ENCODE measurements at places on chromosomes 5 and 9.

GRCh38 chr9:105283795-105284194 is 39.3 kb downstream of the SLC44A1 start:
- H3K27me3 ChIP-seq, result no peaks in the 10 kb centered on the region
- no peak for DNase-seq
- H3K4me3 ChIP-seq, result no peak overlapping the region
- H3K27ac ChIP-seq, result no peak overlapping the region

DNA sequence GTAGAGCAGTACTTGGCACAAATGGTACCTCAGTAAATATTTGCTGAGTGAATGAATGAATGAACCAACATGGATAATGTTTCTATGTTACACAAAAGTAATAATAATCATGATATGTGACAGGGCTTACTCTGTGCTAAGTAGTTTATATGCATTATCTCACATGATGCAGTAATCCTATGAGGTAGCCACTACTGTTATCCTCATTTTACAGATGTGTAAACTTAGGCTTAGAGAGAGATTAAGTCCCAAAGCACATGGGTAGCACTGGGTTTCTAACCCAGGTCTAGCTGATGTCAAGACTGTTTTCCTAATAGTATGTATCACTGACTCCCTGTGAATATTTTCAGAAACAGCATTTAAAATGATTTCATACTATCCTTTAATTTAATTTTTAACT is 44.1 kb upstream of the VDAC1 start:
- no peaks in the 10 kb centered on the region for H3K4me1 ChIP-seq
- no peak overlapping the region for H3K4me3 ChIP-seq
- H3K27ac ChIP-seq, result no peak overlapping the region
- H3K27me3 ChIP-seq, result no peaks in the 10 kb centered on the region

DNA sequence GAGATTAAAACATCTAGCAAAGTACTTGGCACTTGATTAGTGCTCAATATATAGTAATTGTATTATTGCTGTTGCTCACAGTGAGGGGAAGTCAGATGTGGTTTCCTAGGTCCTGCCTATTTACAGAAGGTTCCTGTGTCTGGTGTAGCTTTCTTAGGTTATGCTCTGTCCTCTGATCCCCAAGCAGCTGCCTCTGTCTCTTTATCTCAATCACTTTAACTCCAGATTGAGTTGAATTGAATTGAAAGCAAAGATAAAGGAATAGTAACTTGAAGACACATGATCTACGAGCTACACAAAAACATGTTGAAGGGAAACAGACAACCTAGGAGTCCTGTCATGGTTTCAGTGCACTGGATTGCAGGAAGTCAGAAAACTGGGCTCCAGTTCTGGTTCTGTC is 113.9 kb upstream of the ADAMTSL1 start:
- no peak for DNase-seq
- H3K27me3 ChIP-seq, result no peaks in the 10 kb centered on the region
- H3K4me3 ChIP-seq, result no peak overlapping the region
- no peaks in the 10 kb centered on the region for H3K36me3 ChIP-seq

- no peaks in the 10 kb centered on the region for H3K36me3 ChIP-seq
- no peak overlapping the region for H3K27ac ChIP-seq
- H3K4me1 ChIP-seq, result no peaks in the 10 kb centered on the region
- no peak overlapping the region for H3K4me3 ChIP-seq
- no peaks in the 10 kb centered on the region for H3K27me3 ChIP-seq
Observed at GRCh38 chr5:127012916-127013315, 17.4 kb downstream of the MARCHF3 start.

- H3K36me3 ChIP-seq, result no peaks in the 10 kb centered on the region
- no peaks in the 10 kb centered on the region for H3K4me1 ChIP-seq
- H3K27me3 ChIP-seq, result no peaks in the 10 kb centered on the region
- DNase-seq, result peak; percentile 43
Observed at GRCh38 chr5:65305913-65306312, 175.8 kb downstream of the ADAMTS6 start.

DNA sequence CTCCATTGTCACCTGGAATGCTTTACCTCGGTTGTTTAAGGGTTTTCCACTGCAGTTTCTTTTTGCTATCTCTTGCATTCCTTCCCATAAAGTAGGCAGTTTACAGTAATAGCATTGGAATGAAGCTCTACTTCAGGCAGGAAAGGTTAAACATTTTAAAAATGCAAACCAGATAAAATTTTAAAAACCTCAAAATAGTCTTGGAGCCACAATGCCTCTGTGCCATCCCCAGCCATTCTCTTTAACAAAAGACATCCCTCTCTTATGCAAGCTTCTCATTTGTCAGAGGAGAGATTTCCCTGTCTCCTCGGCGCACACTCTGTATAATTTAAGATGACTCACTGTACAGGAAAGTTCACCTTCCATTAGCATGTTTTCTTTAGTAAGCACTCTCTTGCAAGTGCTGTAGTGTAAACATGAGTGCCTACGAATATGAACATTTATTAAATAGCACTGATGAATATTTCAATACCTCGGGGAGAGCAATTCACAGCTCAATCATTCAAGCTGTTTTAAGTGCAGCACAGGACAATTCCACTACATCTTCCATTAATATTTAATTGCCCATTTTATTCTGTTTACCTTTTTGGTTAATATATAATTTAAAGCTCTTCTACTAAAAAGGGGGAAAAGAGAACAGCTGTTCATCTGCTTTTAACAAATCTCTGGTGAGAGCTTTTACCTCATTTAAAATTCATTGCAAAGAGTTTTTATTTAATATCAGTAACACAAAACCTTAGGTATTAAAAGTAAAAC is 343.6 kb downstream of the SPATA31D1 start:
- H3K27me3 ChIP-seq, result no peaks in the 10 kb centered on the region
- H3K4me1 ChIP-seq, result peaks cover 19% of the 10 kb centered on the region
- no peak overlapping the region for H3K4me3 ChIP-seq

DNA sequence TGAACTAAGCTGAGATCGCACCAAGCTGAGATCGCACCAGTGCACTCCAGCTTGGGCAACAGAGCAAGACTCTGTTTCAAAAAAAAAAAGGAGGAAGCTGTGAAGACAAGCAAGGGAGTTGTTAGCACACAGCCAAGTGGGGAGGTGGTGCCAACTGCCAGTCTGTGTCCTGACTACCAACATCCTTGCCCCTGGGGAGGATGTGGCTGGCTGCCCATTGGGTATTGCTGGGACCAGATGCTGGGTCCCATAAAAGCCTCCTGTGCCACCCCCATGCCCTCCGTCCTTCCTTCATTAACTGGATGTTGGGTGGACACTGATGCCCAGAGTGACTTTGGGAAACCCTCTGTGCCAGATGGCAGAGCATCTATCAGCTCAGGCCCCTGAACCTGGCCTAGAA is 157.1 kb upstream of the COL5A1 start:
- no peak overlapping the region for H3K4me3 ChIP-seq
- no peak overlapping the region for H3K27ac ChIP-seq
- H3K27me3 ChIP-seq, result no peaks in the 10 kb centered on the region
- DNase-seq, result no peak
- H3K36me3 ChIP-seq, result no peaks in the 10 kb centered on the region

DNA sequence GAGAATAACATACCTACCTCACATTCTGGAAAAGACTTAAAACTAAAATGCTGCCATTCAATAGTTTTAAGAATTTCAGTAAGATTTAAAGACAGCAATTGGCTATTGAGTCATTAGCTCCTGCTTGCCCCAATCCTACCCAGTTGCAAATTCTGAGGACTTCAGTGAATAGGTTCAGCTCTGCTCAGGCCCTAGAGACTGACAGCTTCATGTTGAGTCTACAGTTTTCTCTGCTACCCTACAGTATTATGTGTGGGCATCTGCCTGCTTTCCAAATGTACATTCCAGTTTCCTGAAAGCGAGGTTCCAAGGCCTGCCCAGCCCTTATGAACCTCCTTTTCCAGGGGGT is 61.5 kb downstream of the ARSB start:
- peaks cover 4% of the 10 kb centered on the region for H3K4me1 ChIP-seq
- DNase-seq, result no peak
- no peak overlapping the region for H3K27ac ChIP-seq
- no peaks in the 10 kb centered on the region for H3K27me3 ChIP-seq
- no peaks in the 10 kb centered on the region for H3K36me3 ChIP-seq
- no peak overlapping the region for H3K4me3 ChIP-seq

- no peak for DNase-seq
- no peaks in the 10 kb centered on the region for H3K36me3 ChIP-seq
- peaks cover 6% of the 10 kb centered on the region for H3K4me1 ChIP-seq
- no peak overlapping the region for H3K27ac ChIP-seq
- no peaks in the 10 kb centered on the region for H3K27me3 ChIP-seq
- H3K4me3 ChIP-seq, result no peak overlapping the region
Observed at GRCh38 chr9:112866662-112867274, 23.9 kb downstream of the SLC46A2 start.

DNA sequence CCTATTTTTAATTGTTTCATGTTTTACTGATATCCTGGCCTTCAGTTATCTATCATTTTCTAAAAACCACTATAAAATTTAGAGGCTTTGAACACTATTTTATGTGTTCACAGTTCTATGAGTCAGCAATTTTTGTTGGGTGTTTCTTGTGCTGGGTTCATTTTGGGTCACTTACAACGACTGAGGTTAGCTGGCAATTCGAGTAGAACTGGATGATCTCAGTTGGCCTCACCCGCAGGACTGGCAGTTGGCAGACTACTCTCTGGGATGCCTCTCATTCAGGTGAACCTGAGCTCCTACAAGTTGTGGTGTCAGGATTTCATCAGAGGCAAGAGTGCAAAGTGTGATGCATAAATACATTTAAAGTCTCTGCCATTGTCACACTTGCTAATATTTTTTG is 151.0 kb upstream of the PAPPA start:
- H3K4me3 ChIP-seq, result no peak overlapping the region
- DNase-seq, result no peak
- H3K27ac ChIP-seq, result no peak overlapping the region

- no peak overlapping the region for H3K4me3 ChIP-seq
- no peak for DNase-seq
- H3K27ac ChIP-seq, result no peak overlapping the region
- no peaks in the 10 kb centered on the region for H3K4me1 ChIP-seq
Observed at GRCh38 chr5:87877495-87877894, 391.1 kb downstream of the TMEM161B start.

DNA sequence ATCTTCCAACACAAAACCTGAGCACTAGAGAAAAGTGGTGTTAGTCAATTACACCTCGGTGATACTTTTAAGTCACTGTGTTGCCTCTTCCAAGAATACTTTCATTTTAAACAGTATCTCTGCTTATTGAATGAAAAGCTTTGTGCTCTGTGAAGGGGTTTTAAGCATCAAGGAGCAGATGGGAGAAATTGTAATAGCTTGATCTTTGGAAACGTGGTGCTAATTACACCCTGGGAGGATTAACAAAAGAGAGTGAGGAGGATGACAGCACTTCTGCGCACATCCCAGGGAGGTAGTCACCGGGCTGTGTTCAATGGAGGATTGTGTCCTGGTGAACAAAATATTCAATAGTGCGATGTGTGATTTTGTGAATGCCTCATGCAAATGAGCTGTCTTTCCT is 477.4 kb upstream of the ADAMTS16 start:
- no peak overlapping the region for H3K4me3 ChIP-seq
- no peaks in the 10 kb centered on the region for H3K4me1 ChIP-seq
- no peak overlapping the region for H3K27ac ChIP-seq

- no peak overlapping the region for H3K27ac ChIP-seq
- H3K36me3 ChIP-seq, result no peaks in the 10 kb centered on the region
- H3K4me1 ChIP-seq, result peaks cover 2% of the 10 kb centered on the region
- H3K27me3 ChIP-seq, result no peaks in the 10 kb centered on the region
- H3K4me3 ChIP-seq, result no peak overlapping the region
Observed at GRCh38 chr5:61471352-61471751, 139.3 kb downstream of the ZSWIM6 start.

DNA sequence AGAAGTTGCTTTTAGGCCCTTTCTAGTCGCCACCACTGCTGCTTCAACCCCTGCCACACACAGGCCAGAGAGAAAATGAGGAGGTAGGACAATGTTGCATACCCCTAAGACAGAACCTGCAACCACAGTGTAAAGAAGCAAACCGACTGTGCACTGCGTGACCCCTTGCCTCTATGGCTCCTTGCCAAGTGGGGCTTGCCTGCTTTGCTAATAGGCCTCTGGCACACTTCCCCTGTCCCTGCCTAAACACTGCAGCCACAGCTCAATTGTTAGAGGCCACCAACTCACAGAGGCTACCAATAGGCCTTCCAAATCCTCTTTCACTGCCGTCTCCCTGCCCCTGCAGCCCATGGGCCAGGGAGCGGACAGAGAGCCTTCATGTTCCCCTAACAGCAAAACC is 280.1 kb downstream of the CDH10 start:
- H3K27ac ChIP-seq, result no peak overlapping the region

GRCh38 chr9:125507226-125507625 is 199.8 kb downstream of the MAPKAP1 start:
- no peak for DNase-seq
- no peaks in the 10 kb centered on the region for H3K36me3 ChIP-seq
- no peak overlapping the region for H3K4me3 ChIP-seq
- H3K27me3 ChIP-seq, result no peaks in the 10 kb centered on the region
- no peak overlapping the region for H3K27ac ChIP-seq
- H3K4me1 ChIP-seq, result peaks cover 8% of the 10 kb centered on the region

- H3K27me3 ChIP-seq, result no peaks in the 10 kb centered on the region
- DNase-seq, result no peak
- peaks cover 20% of the 10 kb centered on the region for H3K4me1 ChIP-seq
- H3K4me3 ChIP-seq, result no peak overlapping the region
- no peaks in the 10 kb centered on the region for H3K36me3 ChIP-seq
Observed at GRCh38 chr5:107393851-107394250, 276.9 kb downstream of the EFNA5 start.

GRCh38 chr5:34621277-34622097 is 34.6 kb upstream of the RAI14 start:
- H3K4me3 ChIP-seq, result no peak overlapping the region
- no peaks in the 10 kb centered on the region for H3K36me3 ChIP-seq
- DNase-seq, result no peak

GRCh38 chr9:2178034-2178734 is 163.0 kb downstream of the SMARCA2 start:
- DNase-seq, result no peak
- H3K4me3 ChIP-seq, result no peak overlapping the region
- no peaks in the 10 kb centered on the region for H3K27me3 ChIP-seq

DNA sequence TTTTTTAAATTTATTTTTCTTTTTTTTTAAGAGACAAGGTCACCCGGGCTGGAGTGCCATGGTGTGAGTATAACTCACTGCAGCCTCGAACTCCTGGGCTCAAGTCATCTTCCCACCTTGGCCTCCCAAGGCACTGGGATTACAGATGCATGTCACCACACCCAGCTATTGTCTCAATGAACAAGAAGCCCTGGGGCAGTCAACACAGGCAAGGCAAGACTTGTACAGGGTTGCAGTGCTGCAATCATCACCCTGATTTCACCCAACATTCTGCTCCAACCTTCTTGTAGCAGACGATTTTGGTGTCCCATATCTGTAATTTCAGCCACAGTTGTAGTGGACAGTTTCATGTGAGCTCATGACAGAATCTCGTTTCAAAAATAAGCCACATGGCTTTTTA is 205.8 kb upstream of the KIF2A start:
- DNase-seq, result no peak
- H3K4me1 ChIP-seq, result no peaks in the 10 kb centered on the region
- H3K4me3 ChIP-seq, result no peak overlapping the region
- H3K36me3 ChIP-seq, result no peaks in the 10 kb centered on the region

DNA sequence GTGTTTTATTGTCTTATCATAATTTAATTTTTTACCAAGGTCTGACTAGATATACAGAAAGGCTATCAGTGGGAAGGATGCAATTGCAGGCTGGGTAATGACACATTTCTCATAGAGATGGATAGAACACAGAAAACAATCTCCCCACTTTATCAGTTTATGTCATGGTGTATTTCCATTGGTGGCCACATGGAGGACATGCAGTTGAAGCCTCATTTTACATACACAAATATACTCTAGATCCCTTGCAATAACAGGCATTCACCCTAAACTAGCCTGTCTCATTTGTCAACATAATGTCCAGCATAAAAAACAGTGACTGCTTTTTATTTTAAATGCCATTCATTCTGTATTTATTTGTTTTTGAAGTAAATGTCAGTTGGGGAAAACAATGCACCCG is 526.3 kb downstream of the GABRG2 start:
- DNase-seq, result no peak
- H3K27ac ChIP-seq, result no peak overlapping the region
- H3K36me3 ChIP-seq, result no peaks in the 10 kb centered on the region
- no peak overlapping the region for H3K4me3 ChIP-seq
- no peaks in the 10 kb centered on the region for H3K4me1 ChIP-seq
